ENCODE measurements at places on chromosomes 1 and 21.

DNA sequence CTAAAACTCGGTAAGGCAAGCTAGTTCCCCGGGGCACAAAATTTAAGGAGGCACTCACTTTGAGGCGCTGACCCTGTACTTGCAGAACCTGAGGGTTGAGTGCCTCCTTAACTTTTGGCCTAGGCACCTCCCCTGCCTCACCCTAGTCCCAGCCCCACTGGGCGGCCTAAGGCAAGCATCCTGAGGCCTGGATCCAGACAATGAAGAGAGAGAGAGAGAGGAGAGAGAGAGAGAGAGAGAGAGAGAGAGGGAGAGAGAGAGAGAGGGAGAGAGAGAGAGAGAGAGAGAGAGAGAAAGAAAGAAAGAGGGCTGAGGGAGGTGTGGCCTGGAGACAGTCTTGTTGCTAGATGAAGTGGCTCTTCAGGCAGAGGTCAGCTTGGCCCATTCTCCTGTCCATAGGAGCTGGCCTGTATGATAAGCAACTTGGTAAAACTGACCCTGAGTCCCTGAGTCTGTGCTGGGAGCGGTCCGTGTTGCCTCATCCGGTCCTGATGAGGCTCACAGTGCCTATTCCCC is 7.4 kb upstream of the LRRN2 start:
- no peak for DNase-seq

DNA sequence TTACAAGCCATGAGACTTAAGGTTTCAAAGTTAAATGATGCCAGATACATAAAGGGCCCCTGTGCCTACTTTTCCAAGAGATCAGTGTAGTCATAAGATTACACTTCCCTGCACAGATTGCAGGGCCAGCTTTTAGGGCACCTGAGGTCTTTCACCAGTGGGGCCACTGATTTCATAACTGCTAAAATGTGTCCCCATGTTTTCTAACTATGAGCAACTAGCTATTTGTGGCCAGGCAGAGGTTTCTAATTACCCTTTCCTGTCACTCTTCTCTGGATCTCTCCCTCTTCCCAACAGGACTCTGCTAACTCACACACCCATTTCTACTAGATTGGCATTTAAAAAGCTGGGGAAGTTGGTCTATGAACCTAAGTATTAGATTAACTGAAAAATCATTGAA is 207.1 kb upstream of the SGIP1 start:
- DNase-seq = no peak

- DNase-seq = no peak
These were observed 60.6 kb downstream of the UCHL5 start for GRCh38 chr1:192998536-192998935.

DNA sequence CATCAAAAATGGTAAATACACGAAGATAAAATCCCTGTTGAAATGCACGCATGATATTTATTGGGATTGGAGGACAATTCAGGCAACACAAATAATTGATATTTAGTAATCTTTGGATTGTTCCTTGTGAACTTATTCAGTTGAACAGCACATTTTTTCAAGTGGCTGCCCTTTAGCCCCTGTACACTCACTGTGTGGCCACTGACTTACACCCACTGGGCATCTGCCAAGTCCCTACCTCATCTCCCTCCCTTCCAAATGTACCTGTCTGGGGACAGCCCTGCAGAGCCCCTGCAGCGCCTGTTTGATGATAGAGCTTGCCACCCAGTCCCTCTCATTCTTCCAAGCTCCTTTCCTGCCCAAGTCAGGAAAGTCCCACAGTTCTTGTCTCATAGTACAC is 154.3 kb downstream of the GLUL start:
- no peak for DNase-seq

GRCh38 chr21:41962425-41962966 is 8.7 kb upstream of the C2CD2 start:
- DNase-seq = no peak

- DNase-seq = peak; percentile 6
These were observed 19.4 kb downstream of the COL6A1 start for GRCh38 chr21:46000731-46001641.

DNA sequence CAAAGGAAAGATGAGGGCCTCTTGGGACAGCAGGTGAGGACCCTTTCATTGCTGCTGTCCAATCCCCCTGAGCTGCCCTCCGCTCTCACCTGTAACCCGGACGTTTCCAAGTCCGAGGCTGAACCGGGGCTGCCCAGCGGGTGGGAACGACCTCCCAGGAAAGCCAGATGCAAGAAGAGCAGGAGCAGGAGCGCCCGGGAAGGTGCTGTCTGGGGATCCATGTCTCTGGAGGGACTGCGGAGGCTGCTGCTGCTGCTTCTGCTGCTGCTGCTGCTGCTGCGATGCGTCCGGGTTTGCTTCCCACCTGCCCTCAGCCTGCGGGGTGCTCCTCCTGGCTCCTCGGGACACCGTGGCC is at the start of gene NPPB:
Gene NPPB (minus strand): TSS at position 333 of the 355 bp plus-strand sequence. CDS start 112 bp downstream, at position 221.
- no peak for DNase-seq

GRCh38 chr1:156500543-156500792 is at the start of gene MEF2D:
Gene MEF2D, minus strand, starts transcription at chr1:156500775. Its CDS starts 17,483 bp downstream, at chr1:156483292.
- DNase-seq = no peak
